Caco-2 (cell line): ENCODE measurements at places on chromosomes 1 and 21. TPM values are rescaled to one million over a fixed set of nuclear protein-coding genes. Genes with fewer than 3 reads are reported as not detected.

SLAMF7 gene
- not detected in 2 replicates for total RNA-seq

ASAP3 gene
- 10.8 and 12.1 TPM in 2 replicates for total RNA-seq

FCRL2 gene
- total RNA-seq = not detected in 2 replicates

NECTIN4 gene
- total RNA-seq = 0.20 and 0.74 TPM in 2 replicates

RGL1 gene
- 33.8 and 34.5 TPM in 2 replicates for total RNA-seq

SIK1 gene
- total RNA-seq = 69.4 and 71.5 TPM in 2 replicates

GPR161 gene
- total RNA-seq = 38.2 and 42.7 TPM in 2 replicates

C8A gene
- not detected in 2 replicates for total RNA-seq

SLAMF8 gene
- total RNA-seq = not detected in 2 replicates

IVL gene
- total RNA-seq = not detected in 2 replicates

NUF2 gene
- total RNA-seq = 33.8 and 40.0 TPM in 2 replicates

ALDH9A1 gene
- total RNA-seq = 28.4 and 33.9 TPM in 2 replicates

SLC9C2 gene
- not detected in 2 replicates for total RNA-seq

MRPL55 gene
- 63.7 and 69.9 TPM in 2 replicates for total RNA-seq

ZSCAN20 gene
- 2.7 and 3.0 TPM in 2 replicates for total RNA-seq

NOL9 gene
- 33.6 and 37.3 TPM in 2 replicates for total RNA-seq

TCHH gene
- 0.39 and 0.54 TPM in 2 replicates for total RNA-seq

RABGAP1L gene
- total RNA-seq = 20.3 and 20.4 TPM in 2 replicates

LCE1D gene
- not detected in 2 replicates for total RNA-seq

LMOD1 gene
- 0.11 TPM in 1 of 2 replicates, not detected in the other for total RNA-seq

KCNJ9 gene
- not detected in 2 replicates for total RNA-seq

- H3K4me3 ChIP-seq = no peak overlapping the region
- peaks cover 4% of the 10 kb centered on the region; the same call in 1 of the 2 replicates for H3K4me1 ChIP-seq
- no peak overlapping the region for H3K27ac ChIP-seq
- H3K36me3 ChIP-seq = no peaks in the 10 kb centered on the region
Measured at GRCh38 chr1:212565079-212565478, 43.5 kb upstream of the ATF3 start.

DNA sequence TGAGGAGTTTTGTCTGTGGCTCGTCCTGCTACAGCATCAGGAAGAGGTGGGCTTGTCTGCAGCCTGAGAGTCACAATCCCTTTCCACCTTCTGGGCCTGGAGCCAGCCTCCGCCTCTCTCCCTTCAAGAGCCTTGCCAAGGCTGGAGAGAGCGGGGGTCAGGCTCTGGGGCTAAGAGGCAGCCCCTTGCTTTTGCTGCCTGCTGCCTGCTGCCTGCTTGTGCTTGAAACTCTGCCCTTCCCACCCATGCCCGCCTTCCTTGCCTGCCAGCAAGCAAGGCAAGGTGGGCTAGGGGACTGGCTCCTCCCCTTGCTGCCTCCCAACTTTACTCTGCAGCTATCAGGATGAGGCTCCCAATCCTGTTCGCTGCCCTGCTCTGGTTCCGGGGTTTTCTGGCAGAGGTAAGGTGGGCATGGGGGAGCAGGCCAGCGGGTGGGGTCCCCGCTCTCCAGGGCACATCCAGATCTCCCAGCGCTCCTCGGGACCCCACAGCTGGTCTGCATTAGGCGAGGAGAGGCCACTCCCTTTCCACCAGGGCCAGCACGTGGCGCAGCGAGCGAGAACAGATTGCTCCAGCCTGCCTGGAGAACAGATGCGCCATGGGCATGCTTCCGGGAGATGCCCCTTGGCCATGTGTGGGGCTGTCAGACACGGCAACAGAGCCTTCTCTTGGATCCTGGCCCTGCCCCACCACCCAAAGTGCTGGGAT is 7.5 kb upstream of the PTPN7 start:
- no peaks in the 10 kb centered on the region for H3K27me3 ChIP-seq
- no peaks in the 10 kb centered on the region for H3K36me3 ChIP-seq
- no peak overlapping the region for H3K4me3 ChIP-seq
- H3K27ac ChIP-seq = no peak overlapping the region
- peaks cover 1% of the 10 kb centered on the region; the same call in 1 of the 2 replicates for H3K4me1 ChIP-seq

GRCh38 chr1:171727778-171728177 is 14.1 kb downstream of the VAMP4 start:
- no peaks in the 10 kb centered on the region for H3K36me3 ChIP-seq
- no peak overlapping the region for H3K27ac ChIP-seq
- no peak overlapping the region for H3K4me3 ChIP-seq
- H3K27me3 ChIP-seq = no peaks in the 10 kb centered on the region
- no peaks in the 10 kb centered on the region for H3K4me1 ChIP-seq

DNA sequence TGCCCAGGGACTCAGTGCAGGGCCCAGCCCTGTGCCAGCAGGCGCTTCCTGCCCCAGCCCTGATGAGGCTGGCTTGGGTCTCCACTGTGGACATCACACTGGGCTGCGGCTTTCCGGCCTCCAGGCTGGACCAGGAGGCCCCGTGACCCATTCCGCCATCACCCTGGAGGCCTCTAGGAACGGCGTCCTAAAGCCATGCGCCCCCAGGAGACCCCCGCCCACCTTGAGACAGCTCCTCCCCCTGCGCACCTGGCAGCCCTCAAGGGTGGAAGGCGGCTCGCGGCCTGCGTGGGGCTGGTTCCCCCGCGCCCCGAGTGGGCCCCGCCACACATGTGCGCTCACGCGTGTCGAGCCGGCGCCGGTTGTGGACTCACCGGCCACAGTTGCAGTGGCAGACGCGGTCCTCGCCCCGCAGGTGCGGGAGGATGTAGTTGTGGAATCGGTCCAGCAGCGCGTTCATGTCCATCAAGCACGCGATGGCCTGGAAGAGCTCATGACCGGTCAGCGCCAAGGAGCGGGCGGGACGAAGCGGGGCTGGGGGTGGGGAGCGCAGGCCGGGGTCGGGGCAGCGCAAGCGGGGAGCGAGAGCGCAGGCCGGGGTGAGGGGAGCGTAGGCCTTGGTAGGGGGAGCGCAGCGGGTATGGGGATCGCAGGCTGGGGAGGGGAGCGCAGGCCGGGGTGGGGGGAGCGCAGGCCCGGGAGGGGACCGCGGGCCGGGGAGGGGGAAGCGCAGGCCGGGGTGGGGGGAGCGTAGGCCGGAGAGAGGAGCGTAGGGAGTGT is 924 bp downstream of the TMEM240 start:
- H3K27ac ChIP-seq = no peak overlapping the region
- no peak overlapping the region for H3K4me3 ChIP-seq
- H3K4me1 ChIP-seq = no peaks in the 10 kb centered on the region
- no peaks in the 10 kb centered on the region for H3K27me3 ChIP-seq
- H3K36me3 ChIP-seq = no peaks in the 10 kb centered on the region

- H3K4me3 ChIP-seq = no peak overlapping the region
- H3K4me1 ChIP-seq = no peaks in the 10 kb centered on the region
Measured at GRCh38 chr1:82001345-82001744, 200.6 kb downstream of the ADGRL2 start.

DNA sequence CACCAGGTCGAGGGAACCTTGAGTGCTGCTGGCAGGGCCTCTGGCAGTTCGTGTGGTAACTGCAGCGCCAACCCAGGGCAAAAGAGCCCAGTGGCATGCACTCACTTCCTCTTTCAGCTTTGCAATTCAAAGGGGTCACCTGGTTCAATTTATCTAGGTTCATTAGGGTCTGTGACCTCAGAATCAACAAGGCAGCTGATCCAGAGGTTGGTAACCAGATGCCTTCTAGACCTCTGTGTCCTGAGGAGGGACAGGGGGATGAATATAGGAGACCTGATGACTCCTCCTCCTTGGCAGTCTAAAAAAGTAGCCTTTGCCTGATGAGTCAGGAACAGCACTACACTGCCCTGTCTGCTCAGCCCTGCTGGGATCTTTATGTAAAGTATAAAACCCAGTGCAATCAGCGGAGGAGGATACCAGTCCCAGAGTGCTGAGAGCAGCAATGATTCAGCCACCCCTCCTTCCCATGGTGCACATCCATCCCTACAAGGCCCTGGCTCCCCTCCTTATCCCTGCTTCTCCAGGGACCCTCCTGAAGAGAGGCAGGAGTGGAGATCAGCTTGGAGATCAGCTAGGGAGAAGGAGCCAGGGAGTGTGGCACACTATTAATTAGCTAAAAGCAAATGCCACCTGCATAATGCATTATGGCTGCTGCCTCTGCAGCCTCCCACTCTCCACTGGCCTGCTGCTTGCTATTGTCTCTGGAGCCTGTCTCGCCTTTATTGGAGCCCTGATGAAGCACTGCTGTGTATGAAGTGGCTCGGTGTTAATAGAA is 11.2 kb upstream of the FMOD start:
- H3K27me3 ChIP-seq = peaks cover 1% of the 10 kb centered on the region; the same call in 1 of the 2 replicates
- H3K36me3 ChIP-seq = no peaks in the 10 kb centered on the region
- peaks cover 5% of the 10 kb centered on the region; the same call in 1 of the 2 replicates for H3K4me1 ChIP-seq
- DNase-seq = no peak

DNA sequence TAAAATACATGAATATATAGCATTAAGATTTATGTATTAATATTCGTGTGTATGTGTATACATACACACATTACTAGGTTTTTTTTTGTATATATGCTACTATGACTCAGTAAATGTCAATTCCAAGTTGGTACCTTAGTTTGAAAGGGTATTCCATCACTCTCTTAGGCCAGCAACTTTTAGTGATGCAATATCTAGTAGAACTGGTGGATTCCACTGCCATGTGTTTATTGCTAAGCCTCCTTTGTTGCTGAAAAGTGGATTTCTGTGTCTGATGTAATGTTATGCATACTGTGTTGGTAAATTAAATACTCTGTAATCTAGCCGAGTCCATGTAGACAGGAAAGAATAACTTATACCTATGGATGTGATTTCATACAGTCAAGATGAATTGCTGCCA is 16.9 kb upstream of the COL11A1 start:
- H3K4me3 ChIP-seq = no peak overlapping the region

DNA sequence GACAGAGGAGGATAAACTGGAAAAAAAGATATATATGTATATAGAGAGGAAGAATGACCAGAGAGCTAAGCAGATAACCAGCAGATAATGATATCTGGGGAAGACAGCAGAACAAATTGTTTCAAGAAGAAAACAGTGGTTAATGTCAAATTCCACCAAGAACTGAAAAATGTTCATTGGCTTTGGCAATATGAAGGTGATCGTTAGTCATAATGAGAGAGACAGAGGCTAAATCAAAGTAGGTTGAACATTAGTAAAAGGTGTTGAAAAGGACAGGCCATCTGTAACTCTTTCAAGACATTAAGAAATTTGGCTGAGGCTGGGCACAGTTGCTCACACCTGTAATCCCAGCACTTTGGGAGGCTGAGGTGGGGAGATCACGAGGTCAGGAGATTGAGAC is 25.3 kb upstream of the CR2 start:
- no peaks in the 10 kb centered on the region for H3K27me3 ChIP-seq
- no peaks in the 10 kb centered on the region for H3K4me1 ChIP-seq
- no peaks in the 10 kb centered on the region for H3K36me3 ChIP-seq

GRCh38 chr1:180862305-180862704 is 50.4 kb upstream of the KIAA1614 start:
- no peaks in the 10 kb centered on the region for H3K27me3 ChIP-seq
- no peaks in the 10 kb centered on the region for H3K36me3 ChIP-seq
- peaks cover 20% of the 10 kb centered on the region for H3K4me1 ChIP-seq

DNA sequence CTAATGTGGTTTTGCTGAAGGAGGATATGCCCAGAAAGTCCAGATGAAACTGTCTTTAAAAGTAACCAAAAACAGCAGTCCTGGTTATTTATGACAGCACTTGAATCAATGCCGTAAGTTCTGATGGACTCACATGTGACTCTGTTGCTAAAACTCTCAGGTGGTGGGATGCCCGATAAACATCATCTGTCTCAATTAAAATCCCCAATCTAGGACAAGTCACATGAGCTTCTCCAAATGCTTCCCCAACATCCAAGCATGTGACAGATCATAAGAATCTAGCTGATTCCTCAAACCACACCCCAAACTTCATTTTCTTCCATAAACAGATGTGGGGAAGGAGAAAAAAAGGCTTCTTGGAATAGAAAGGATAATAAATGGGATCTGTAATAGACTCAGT is 786 bp upstream of the CTSK start:
- H3K27me3 ChIP-seq = no peaks in the 10 kb centered on the region
- H3K4me3 ChIP-seq = no peak overlapping the region
- peaks cover 27% of the 10 kb centered on the region for H3K4me1 ChIP-seq
- DNase-seq = no peak
- H3K27ac ChIP-seq = no peak overlapping the region
- no peaks in the 10 kb centered on the region; the same call in 1 of the 2 replicates for H3K36me3 ChIP-seq

- H3K4me1 ChIP-seq = peaks cover 1% of the 10 kb centered on the region; the same call in 1 of the 2 replicates
- no peaks in the 10 kb centered on the region for H3K36me3 ChIP-seq
- DNase-seq = no peak
- no peak overlapping the region for H3K27ac ChIP-seq
Measured at GRCh38 chr1:92695104-92695503, 89.8 kb downstream of the EVI5 start.

DNA sequence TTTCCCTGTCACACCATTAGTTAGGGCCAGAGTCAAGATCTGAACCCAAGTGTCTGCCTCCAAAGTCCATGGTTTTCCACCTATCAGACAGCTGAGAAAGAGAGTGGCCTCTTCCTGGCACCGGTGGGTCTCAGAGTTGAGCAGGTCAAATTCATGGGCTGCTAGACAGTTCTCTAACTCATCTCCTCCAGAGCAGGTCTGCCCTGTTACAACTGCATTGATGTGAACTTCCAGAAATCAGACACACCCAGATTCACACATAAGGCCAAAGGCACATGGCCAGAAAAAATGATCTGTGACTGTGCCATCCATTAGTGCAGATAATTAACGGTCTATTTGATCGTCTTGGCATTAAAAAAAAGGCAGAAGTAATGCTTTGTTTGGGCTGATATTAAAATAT is 17.5 kb downstream of the SMIM12 start:
- H3K27ac ChIP-seq = no peak overlapping the region
- H3K4me3 ChIP-seq = no peak overlapping the region
- H3K4me1 ChIP-seq = peaks cover 16% of the 10 kb centered on the region; the same call in 1 of the 2 replicates
- no peak for DNase-seq

- H3K4me3 ChIP-seq = no peak overlapping the region
- H3K27me3 ChIP-seq = no peaks in the 10 kb centered on the region
- no peaks in the 10 kb centered on the region for H3K36me3 ChIP-seq
- no peak overlapping the region for H3K27ac ChIP-seq
- peaks cover 7% of the 10 kb centered on the region; the same call in 1 of the 2 replicates for H3K4me1 ChIP-seq
Measured at GRCh38 chr1:29176576-29176975, 5.1 kb downstream of the SRSF4 start.

GRCh38 chr1:156433032-156433431 is 64.0 kb downstream of the RHBG start:
- peaks cover 4% of the 10 kb centered on the region; the same call in 1 of the 2 replicates for H3K4me1 ChIP-seq
- H3K4me3 ChIP-seq = no peak overlapping the region
- H3K27me3 ChIP-seq = peaks cover 3% of the 10 kb centered on the region; the same call in 1 of the 2 replicates
- no peaks in the 10 kb centered on the region for H3K36me3 ChIP-seq
- H3K27ac ChIP-seq = no peak overlapping the region
- DNase-seq = no peak

GRCh38 chr1:5891736-5892135 is 100.5 kb downstream of the NPHP4 start:
- no peak for DNase-seq
- H3K4me1 ChIP-seq = no peaks in the 10 kb centered on the region
- H3K27me3 ChIP-seq = no peaks in the 10 kb centered on the region
- no peak overlapping the region for H3K4me3 ChIP-seq
- H3K36me3 ChIP-seq = no peaks in the 10 kb centered on the region

GRCh38 chr1:113895961-113896360 is 8.6 kb upstream of the BCL2L15 start:
- no peaks in the 10 kb centered on the region for H3K27me3 ChIP-seq
- no peaks in the 10 kb centered on the region for H3K4me1 ChIP-seq
- no peak for DNase-seq
- no peaks in the 10 kb centered on the region for H3K36me3 ChIP-seq
- no peak overlapping the region for H3K4me3 ChIP-seq
- H3K27ac ChIP-seq = no peak overlapping the region

GRCh38 chr1:48793863-48794262 is 17.2 kb upstream of the BEND5 start:
- no peak overlapping the region for H3K27ac ChIP-seq
- no peak overlapping the region for H3K4me3 ChIP-seq
- no peaks in the 10 kb centered on the region for H3K36me3 ChIP-seq

- H3K27ac ChIP-seq = no peak overlapping the region
- H3K4me3 ChIP-seq = no peak overlapping the region
- no peaks in the 10 kb centered on the region for H3K27me3 ChIP-seq
- DNase-seq = no peak
Measured at GRCh38 chr1:244854865-244855578, 9.3 kb downstream of the HNRNPU start.
